ENCODE measurements at places on chromosomes 2 and 18. TPM values are rescaled to one million over a fixed set of nuclear protein-coding genes. Genes with fewer than 3 reads are reported as not detected.

DTYMK gene
- polyA plus RNA-seq = 42.2 TPM

ROCK2 gene
- polyA plus RNA-seq = 23.1 TPM

DNAH6 gene
- polyA plus RNA-seq = 2.5 TPM

BOK gene
- 2.3 TPM for polyA plus RNA-seq

VSNL1 gene
- 64.1 TPM for polyA plus RNA-seq

REG3A gene
- polyA plus RNA-seq = not detected

ECEL1 gene
- 75.6 TPM for polyA plus RNA-seq

ASNSD1 gene
- 61.7 TPM for polyA plus RNA-seq

DLX1 gene
- 83.1 TPM for polyA plus RNA-seq

FIGN gene
- 0.71 TPM for polyA plus RNA-seq

BARD1 gene
- 2.8 TPM for polyA plus RNA-seq

MARS2 gene
- polyA plus RNA-seq = 3.8 TPM

ZAP70 gene
- polyA plus RNA-seq = not detected

TRIM43 gene
- polyA plus RNA-seq = not detected

RSAD2 gene
- 0.16 TPM for polyA plus RNA-seq

GRB14 gene
- 8.5 TPM for polyA plus RNA-seq

SERPINB5 gene
- not detected for polyA plus RNA-seq

ABCB11 gene
- not detected for polyA plus RNA-seq

UPP2 gene
- polyA plus RNA-seq = 0.16 TPM

CAPN14 gene
- 3.0 TPM for polyA plus RNA-seq

CDH2 gene
- polyA plus RNA-seq = 193 TPM

MAT2A gene
- polyA plus RNA-seq = 233 TPM

EVA1A gene
- not detected for polyA plus RNA-seq

CRACDL gene
- polyA plus RNA-seq = 0.85 TPM
